ENCODE measurements at places on chromosomes 7 and 10.

DNA sequence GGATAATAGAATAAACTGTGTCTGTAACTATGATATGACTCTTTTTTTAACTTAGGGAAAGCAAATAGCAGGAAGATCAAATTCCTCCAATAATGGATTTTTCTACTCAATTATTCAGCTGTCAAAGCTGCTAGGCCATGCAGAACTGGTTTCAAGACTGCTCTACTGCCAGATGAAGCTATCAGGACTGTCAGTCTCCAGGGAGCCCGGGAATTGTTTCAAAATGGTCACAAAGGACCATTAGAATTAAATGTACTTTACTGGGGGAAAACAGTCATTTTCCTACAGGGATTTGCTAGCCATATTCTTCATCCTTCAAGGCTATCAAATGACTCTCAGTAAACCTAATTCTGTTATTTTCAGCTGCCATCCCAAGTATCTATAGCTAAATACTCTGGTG lies 276.3 kb downstream of the LHFPL3 start:
- DNase-seq = no peak

- no peak for DNase-seq
Observed at GRCh38 chr10:86377797-86378146, 11.2 kb upstream of the GRID1 start.

DNA sequence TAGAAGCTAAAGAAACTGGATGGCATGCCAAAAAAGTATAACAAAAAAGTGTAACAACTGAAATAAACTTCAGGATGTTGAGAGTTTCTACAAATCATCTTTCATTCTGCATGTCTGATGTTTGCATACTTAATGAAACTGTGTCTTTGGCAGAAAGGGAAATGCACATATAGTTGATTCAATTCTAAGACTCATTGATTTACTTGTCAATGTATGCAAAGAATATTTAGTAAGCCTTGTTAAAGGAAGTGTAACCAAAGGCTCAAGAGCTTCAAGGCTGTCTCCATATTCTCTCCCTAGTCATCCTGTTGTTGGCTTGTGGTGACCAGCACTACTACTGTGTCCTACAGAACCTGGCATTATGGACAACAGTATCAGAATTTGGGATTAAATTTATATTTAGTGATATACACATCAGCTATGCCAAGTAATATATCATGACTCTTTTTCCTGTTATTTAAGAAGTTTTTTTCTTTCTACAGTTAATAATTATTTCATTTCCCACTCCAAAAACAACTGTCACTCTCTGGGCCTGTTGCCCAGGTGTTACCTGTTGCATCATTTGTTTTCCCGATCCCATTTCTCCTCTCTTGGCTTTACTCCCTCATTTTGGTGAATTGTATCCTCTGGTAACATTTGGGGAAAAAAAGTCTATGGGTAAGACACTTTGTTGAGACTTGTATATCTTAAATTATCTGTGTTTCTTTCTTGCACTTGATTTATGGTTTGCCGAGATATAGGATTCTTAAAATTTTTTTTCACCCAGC lies 226.6 kb upstream of the BMPER start:
- DNase-seq = no peak

- no peak for DNase-seq
Observed at GRCh38 chr7:47488201-47488968, 93.5 kb downstream of the TNS3 start.

GRCh38 chr7:43395351-43395750 lies 187.6 kb upstream of the STK17A start:
- DNase-seq = no peak

- DNase-seq = no peak
Observed at GRCh38 chr10:1373287-1373686, 317.1 kb downstream of the WDR37 start.

- DNase-seq = no peak
Observed at GRCh38 chr10:71223347-71224058, 11.1 kb downstream of the UNC5B start.

DNA sequence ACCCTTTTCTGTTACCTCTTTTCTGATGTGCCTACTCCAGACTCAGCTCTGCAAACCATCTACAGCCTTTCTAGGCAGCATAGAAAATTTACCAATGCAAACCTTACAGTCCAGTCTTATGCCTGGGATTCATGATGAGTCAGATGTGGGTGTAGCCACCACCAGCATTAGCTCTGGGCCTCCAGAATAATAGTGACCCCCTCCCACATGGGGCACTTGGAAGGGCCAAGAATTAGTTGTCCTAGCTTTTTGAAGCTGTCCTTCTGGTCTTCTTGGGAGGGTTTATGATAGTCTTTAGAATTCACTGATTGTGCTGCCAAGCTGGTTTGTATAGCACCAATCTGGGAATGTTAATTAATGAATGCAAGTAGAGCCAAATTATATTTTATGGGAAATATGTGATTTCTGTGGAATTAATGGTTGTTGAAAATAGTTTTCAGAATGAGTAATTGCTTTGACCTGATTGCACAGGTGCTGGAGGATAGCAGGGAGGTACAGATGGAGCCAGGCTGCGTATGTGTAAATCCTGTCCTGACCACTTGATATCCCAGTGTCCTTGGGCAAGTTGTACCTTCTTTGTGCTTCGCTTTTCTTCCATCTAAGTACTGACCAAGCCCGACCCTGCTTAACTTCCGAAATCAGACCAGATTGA lies 94.8 kb downstream of the CPED1 start:
- DNase-seq = no peak

DNA sequence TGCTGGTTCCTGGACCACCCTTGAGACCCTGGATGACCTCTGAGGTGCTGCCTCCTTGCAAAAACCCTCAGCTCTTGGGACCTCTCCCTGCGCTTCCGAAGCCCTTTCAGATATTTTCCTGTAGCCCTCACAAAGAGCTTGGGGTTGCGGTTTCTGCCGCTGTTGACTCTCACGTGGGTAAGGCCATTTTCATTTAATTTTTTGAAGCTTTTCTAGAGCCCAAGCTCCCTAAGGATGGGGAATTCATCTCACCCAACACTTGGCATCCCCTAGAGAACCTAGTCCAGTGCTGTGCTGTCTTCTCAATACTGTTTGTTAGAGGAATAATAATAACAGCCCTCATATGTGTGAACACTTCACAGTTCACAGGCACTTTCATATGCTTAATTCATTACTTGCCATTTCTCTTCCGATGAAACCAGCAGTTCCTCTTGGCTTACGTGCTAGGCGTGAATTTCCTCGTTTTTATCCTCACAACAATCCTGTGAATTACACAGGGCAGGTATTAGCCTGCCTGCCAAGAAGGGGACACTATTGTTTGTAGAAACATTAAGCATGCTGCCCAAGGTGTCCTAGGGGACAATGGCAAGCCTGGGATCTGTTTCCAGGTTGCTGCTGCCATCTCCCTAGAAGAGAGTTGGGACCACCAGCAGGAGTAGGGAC lies 71.6 kb upstream of the CTBP2 start:
- no peak for DNase-seq

- no peak for DNase-seq
Observed at GRCh38 chr7:106418526-106418925, 133.7 kb upstream of the NAMPT start.

DNA sequence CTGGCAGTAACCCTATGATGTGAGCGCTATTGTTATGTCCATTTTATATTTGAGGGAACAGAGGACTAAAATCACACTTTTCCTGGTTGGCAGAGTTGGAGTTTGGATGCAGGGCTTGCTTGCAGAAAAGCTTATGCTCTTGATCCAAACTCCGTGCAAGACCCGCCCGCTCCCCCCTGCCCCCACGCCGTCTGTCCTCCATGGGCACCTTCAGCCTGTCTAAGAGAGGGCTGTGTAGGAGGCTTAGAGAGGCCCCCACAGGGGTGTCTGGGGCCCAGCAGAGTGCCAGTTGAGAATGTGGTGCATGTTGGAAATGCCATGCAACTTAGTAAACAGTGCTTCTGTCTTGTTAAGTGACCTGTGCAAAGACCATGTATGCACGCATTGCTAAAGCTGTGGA lies 170.5 kb upstream of the NPY start:
- no peak for DNase-seq

DNA sequence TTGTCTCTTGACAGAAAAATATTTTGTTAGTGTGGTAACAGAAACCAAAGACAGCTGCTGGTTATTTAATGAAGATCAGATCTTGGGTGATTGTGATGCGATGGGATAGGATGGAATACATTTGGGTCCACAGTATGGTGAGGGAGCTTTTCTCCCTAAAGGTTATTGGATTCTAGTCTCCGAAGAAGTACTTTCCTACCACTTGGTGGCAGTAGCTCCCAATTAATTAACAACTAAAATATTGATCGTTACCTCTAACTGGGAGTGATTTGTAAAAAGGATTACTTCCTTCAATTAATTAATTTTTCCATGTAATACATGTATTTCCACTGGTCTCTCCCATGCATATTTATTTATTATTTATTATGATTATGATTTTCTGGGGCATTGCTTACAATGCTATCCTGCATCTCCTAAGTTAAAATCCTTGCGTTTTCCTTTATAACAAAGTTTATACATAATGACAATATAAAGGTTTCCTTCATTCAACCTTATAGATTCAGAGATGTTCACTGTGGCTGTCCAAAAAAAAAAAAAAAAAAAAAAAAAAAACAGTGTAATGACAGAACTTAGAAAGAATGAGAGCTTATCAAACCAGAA lies 25.6 kb downstream of the TMEM196 start:
- no peak for DNase-seq

- DNase-seq = no peak
Observed at GRCh38 chr10:118939211-118940007, 90.1 kb upstream of the NANOS1 start.

DNA sequence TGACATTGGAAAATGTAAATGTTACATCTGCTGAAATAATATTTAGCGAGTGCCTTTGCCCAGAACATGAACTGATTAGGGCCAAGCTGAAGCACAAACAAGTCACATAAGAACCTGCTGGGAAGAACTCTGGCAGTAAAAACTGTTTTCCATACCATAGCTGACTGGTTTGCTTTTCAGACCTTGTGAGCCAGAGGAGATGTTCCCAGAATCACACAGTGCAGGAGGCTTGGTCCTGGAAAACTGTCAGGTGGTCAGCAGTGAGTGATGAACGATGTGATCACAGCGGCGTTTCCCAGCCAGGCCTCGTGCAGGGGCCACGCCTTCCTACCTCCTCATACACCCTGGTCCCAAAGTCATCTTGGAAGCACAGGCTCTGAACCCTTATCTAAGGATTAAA lies 164.2 kb upstream of the EEPD1 start:
- DNase-seq = no peak

- DNase-seq = no peak
Observed at GRCh38 chr10:22833781-22834180, 94.1 kb upstream of the ARMC3 start.

- DNase-seq = no peak
Observed at GRCh38 chr7:151775547-151776443, 101.1 kb downstream of the PRKAG2 start.

- DNase-seq = no peak
Observed at GRCh38 chr10:84254552-84255478, 10.0 kb downstream of the RGR start.

DNA sequence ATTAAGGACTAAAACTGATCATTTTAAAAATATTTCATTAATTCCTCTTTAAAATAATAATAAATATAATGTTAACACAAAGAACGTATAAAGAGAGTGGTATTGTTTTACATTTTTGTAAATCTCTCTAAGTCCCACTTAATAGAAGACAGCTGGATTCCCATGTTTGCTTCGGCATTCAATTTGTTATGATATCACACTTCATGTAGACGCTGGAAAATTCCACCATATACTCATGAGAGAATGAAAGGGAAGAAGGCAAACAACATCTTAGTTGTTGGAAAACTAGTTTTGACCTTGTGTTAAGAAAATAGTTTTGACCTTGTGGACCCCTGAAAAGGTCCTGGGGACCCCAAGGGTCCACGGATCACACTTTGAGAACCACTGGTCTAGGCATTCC lies 85.3 kb upstream of the MGMT start:
- DNase-seq = no peak

- DNase-seq = no peak
Observed at GRCh38 chr10:119658274-119658673, 7.1 kb downstream of the BAG3 start.

GRCh38 chr7:6271060-6271658 lies 1.3 kb downstream of the CYTH3 start:
- DNase-seq = no peak

GRCh38 chr7:15891151-15891881 lies 204.8 kb upstream of the MEOX2 start:
- no peak for DNase-seq

GRCh38 chr7:158572000-158572828 lies 15.4 kb downstream of the PTPRN2 start:
- no peak for DNase-seq

DNA sequence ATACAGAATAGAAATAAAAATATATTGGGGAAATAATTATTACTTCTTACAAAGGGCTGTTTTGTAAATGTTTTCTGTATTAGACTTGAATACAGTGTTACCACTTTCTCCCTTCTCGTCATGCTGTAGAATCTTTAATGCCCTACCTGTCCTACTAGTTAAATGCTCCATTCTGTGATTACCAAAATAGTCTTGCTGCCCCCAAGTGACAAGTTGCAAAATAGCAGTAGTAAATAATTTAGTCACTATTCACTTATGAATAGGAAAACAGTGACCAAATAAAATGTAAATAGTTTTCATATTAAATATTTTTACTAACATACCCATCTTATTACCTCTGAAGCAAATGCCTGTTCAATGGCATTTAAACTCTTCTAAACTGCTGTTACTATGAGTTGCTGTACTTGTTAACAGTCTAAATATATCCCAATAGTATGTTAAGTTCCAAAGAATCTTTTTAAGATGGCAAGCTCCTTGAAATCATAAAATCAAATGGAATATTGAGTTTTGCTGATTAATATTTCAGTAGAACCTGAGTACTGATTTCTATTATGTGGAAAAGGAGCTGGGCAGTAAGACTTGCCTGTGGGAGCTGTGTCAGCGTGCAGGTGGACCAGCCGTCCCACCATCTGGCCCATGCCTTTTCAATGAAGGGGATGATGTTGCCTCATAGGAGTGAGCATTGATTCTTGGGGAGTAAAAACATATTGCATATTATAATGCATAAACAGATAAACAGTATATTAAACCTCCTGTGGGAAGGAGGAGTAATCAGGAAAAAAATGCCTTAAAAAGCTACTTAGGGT lies 18.1 kb upstream of the OIT3 start:
- DNase-seq = no peak

All from T follicular helper cell (primary cell).